ENCODE measurements at places on chromosomes 6 and 20. TPM values are rescaled to one million over a fixed set of nuclear protein-coding genes. Genes with fewer than 3 reads are reported as not detected.

Gene CDSN
- not detected for total RNA-seq

Gene HLA-DQB1
- 22.0 TPM for total RNA-seq

Gene MCHR2
- total RNA-seq = not detected

Gene KHDC1
- 2.6 TPM for total RNA-seq

Gene MUCL3
- total RNA-seq = not detected

Gene HLA-G
- 0.41 TPM for total RNA-seq

Gene RSPH9
- not detected for total RNA-seq

Gene TRDN
- 9.1 TPM for total RNA-seq

Gene NNAT
- 0.54 TPM for total RNA-seq

Gene HDGFL1
- total RNA-seq = not detected

Gene B3GALT4
- total RNA-seq = 3.8 TPM

Gene RHAG
- total RNA-seq = 0.46 TPM

Gene ANKRD66
- not detected for total RNA-seq

Gene TLDC2
- total RNA-seq = not detected

Gene ERVFRD-1
- not detected for total RNA-seq

Gene CAGE1
- total RNA-seq = not detected

Gene AHCY
- 165 TPM for total RNA-seq

Gene USP49
- total RNA-seq = 7.1 TPM

Gene PI16
- total RNA-seq = 20.5 TPM

Gene OTOR
- 4.5 TPM for total RNA-seq

Gene VGLL2
- total RNA-seq = 0.77 TPM
